ENCODE measurements at places on chromosomes 7 and 10.

DNA sequence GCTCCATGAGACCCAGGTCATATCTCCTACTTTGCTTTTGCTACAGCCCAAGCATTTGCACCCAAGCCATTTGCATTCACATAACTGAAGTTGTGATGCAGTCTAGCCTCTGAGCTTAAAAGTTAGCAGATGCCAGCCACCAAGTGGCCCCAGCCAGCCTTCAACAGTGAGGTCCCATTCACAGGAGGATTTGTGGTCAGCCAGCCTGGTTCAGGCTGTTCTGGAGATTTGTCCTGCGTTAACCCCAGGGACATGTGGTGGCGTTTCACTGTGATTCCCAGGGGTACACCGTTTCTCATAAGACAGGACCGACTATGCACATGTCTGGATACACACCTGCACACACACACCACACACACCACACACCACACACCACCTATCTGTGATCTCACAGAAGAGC lies 51.2 kb downstream of the GPR26 start:
- DNase-seq: no peak

DNA sequence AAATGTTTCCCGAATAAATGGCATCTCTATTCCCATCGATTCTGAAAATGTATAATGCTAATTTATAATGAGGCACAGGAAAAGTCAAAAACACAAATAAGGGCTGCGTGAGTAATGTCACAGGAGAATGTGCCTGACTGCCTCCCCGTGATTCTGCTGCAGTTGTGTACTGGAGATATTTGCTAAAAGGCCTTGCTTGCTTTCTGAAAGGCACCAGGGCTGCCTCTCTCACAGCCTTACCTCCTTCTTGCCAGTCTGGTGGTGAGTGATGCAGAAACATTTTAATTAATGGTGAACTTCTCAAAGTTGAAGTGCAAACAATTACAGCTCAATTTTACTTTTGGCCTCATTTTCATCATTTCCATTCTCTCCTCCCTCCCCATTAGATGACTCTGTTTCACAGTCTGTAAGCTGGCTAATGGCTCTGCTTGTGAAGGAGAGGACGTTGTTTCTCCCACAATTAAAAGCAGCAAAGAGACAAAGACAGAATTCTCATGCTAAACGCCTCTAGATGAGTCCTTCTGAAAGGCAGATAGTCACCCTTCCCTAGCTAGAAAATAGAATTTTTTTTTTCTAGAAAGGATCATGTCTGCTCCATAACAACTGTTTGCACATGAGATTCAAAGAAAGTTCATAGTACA lies 377.6 kb downstream of the MDFIC start:
- peak; percentile 9 for DNase-seq

- DNase-seq: no peak
Measured at GRCh38 chr7:86745013-86745745, 101.5 kb downstream of the GRM3 start.

DNA sequence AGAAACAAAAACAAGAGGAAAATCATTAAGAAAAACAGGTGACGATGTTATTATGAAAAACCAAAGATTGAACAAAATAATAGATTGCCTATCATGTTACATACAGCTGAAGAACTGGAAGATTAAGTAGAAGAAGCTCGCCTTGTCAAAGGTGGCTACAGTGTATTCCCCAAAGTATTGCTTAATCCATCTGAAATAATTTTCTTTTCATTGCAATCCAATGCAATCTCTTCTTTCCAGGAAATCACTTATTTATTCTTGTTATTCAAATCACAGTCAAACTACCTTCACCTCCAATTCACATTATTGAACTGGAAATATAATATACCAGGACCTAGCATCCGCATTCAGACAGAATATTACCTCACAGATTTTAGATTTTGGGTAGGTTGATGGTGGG lies 235.9 kb downstream of the AHR start:
- DNase-seq: no peak

GRCh38 chr10:79320820-79321493 lies 26.3 kb upstream of the PPIF start:
- DNase-seq: no peak

- DNase-seq: no peak
Measured at GRCh38 chr7:115995701-115996100, 34.9 kb downstream of the TFEC start.

DNA sequence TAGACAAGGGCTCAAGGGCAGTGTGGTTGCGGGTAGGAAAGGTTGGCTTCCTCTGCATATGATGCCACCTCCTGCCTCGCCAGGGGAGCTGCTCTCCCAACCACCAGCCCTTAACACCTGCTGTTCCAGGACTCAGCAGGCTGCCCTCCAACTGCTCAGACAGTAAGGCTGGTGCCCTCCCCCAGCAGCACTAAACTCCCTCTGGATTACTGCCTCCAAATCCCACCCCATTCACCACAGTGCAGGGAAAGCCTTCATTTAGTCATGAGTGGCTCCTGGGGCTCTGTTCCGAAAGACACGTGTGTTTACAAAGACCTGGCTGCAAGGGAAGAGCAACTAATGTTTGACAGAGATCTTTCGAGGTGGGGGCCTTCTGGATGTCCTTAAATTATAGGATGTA lies 437.2 kb upstream of the MKI67 start:
- no peak for DNase-seq

- no peak for DNase-seq
Measured at GRCh38 chr10:5698062-5698461, 13.4 kb downstream of the TASOR2 start.

DNA sequence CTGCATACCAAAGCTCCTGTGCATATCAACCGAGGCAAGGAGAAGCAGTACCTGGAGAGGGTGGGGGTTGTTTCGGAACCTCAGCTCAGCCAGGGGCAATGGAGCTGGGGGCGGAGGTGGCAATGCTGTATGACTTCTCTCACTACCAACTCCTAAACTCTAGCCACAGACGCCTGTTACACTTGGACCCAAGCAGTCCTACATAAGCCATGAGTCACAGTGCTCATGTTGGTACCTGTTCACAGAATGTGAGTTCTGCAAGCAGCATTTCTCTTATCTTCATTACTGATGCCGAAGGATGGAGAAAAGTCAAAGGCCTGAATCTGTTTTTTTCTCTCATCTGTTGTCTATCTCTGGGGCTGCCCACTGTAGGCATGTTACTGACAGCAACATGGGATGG lies 3.2 kb upstream of the RAB18 start:
- DNase-seq: no peak

- no peak for DNase-seq
Measured at GRCh38 chr10:84607523-84607922, 279.1 kb downstream of the CCSER2 start.

DNA sequence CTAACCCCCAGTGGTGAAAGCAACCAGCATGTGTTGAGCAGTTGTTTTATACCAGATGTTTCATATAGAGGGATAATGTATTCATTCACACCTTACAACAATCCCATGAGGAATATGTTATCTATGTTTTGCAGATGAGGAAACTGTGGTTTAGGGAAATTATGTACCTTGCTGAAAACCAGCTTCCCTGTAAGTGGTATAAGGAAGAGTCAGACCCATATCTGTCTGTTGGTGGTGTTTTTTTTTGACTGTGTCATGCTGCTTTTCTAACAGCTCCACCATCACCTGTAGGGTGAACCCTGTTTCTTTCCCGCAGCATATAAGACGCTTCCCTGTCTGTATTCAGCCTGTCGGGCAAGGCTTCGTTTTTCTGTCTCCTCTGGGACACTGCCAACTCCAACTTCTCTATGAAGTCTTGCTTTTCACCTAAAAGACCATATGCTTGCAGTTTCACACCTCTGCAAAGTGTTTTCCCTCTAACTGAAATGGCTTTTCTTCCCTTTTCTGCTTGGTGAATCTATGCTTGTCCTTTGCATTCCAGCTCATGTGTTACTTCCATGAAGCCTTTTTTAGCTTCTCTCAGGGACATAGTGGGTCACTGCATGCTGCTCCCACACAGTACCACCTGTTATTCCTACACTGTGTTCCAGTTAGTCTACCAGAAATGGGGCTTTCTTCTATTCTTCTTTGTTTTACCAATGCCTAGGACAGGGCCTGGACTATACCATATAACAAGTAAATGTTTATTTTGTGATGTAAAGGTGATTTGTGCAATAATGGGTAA lies 92.8 kb downstream of the ST7 start:
- no peak for DNase-seq

- no peak for DNase-seq
Measured at GRCh38 chr10:124892031-124892430, 49.9 kb upstream of the ZRANB1 start.
